ENCODE measurements at places on chromosomes 12 and 14.

DNA sequence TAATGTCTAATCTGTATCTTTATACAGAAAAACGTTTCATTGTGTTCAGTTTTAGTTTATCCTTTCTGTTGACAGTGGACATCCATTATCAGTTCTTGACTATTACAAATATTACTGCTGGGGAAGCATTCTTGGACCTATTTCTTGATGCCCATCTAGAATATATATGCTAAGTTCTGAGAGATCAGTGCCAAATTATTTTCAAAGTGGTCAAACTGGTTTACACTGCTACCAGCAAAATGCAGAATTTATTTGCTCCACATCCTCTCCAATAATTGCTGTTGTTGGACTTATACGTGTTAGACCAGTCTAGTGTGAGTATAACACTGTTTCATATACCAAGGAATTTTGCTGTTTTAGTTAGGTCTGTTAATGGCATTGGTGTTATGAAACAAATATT lies 85.5 kb upstream of the TRAF3 start:
- no peak for DNase-seq

- no peak for DNase-seq
These were observed 63.1 kb upstream of the DACT1 start for GRCh38 chr14:58574623-58575022.

DNA sequence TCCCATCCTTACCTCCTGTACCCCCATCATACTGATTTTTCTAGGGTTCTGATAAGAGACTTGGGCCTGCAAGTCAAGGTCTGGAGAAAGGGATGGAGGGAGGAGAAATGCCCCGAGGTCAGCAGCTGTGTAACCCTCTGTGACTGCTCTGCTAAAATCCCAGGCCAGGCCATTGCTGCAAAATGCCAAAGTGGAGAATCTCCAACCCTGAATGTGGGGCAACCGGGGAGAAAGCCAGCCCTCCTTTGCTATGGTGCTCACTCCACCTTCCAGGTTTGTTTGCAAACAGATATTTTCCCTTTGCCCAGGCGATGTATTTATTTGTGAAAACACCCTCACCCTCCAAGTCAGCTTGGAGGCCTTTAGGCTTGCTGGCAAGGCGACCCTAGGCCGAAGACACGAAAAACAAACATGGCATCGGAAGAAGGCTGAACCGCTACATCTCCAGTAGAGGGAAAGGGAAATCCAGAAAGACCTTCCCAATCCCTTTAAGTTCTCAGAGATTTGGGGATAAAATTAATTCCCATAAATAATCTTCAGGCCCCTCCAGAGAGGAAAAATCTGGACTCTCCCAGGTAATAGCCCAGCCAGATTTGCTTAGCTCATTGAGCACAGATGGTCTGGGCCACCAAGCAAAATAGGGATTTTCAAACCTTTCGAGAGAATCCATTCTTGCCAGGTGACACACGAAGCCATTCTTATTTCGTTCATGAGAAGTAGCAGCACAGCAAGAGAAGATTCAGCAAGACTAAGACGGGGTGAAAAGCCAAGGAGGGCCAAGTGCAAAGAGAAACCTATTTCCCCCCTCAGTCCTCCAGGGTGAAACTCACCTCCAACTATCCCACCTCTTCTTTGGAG lies 1.3 kb upstream of the TBX5 start:
- no peak for DNase-seq

GRCh38 chr14:65249471-65250161 lies 147.3 kb upstream of the MAX start:
- DNase-seq, result no peak

- DNase-seq, result peak; percentile 75
These were observed 1037.8 kb downstream of the TMEM121 start for GRCh38 chr14:106564058-106564643.

GRCh38 chr12:47360093-47360480 lies 280.3 kb upstream of the AMIGO2 start:
- no peak for DNase-seq

DNA sequence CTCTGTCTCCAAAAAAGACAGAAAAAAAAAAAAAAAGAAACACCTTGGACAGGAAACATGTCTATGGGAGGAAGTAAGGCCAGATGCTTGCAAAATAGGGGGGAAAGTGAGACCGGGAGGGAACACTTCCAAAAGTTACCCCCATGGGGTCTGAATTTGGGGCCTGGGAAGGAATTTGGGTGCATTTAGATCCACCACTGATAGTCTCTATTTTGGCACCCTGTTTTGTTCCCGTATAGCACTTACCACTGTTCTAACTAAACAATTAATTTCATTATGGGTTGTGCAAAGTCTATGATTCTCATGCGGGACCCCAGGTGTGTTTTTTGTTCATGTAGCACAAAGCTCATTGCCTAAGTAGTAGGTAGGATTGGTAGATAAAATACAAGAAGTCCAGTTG lies 1.4 kb upstream of the MLEC start:
- no peak for DNase-seq

DNA sequence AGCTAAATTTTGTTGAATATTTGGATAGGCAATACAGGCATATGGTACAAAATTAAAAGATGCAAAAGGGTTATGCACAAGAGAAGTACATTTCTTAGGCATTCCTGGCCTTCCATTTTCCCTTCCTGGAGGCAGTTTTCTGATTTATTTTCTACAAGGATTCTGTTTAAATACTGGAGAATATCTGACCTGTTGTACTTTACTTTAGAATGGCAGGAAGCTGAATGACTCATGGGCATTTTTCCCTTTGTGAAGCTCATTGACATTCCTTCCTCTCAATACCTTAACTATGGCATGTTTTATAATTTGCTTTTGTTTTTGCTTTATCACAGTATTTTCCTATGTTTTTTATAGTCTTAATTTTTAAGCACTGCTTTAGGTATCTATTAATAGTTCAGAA lies 62.7 kb downstream of the RCOR1 start:
- no peak for DNase-seq

GRCh38 chr14:45940318-45940717 lies 687.3 kb upstream of the MIS18BP1 start:
- DNase-seq, result no peak

DNA sequence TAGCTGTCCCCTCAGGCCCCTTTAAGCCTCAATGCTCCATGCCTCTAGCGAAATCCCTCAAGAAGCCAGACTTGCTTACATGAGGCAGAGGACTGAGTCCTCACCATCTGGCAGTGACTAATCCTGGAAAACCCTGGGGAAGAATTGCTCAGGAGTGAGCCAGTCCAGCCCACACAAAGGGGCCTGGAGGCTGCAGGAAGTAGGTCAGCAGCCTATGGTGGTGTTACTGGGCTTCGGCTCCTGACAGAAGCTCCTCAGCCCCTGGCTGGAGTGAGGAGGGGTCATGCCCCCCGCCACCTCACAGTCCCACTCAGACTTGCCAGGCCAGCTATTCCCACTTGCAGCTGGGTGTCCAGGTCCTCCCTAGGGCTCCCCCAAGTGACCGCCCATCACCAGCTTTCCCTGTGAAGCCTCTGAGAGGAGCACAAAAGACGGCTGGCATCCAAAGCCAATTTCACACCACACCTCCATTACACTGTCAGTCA lies 250.5 kb downstream of the DPF3 start:
- DNase-seq, result no peak

- DNase-seq, result no peak
These were observed 97.0 kb downstream of the DPF3 start for GRCh38 chr14:72796935-72797334.

DNA sequence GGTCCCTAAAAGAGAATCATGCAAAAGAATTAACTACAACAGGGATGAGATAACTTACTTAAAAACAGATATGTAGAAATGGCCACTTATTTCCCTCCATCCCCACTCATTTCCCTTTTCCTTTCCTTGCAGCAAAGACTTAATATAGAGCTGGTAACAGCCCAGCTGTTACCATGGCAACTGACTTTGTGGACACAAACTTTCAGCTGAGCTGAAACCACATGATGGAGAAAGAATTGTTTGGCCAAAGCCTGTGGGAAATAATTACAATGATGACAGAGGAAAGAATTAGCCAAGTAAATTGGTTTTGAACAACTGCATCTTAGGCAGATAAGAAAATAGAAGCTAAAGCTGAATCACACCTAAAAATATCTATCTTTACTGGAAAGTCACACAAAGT lies 364.9 kb downstream of the GALC start:
- DNase-seq, result no peak

GRCh38 chr14:77197988-77198387 lies 16.4 kb downstream of the TMEM63C start:
- no peak for DNase-seq

DNA sequence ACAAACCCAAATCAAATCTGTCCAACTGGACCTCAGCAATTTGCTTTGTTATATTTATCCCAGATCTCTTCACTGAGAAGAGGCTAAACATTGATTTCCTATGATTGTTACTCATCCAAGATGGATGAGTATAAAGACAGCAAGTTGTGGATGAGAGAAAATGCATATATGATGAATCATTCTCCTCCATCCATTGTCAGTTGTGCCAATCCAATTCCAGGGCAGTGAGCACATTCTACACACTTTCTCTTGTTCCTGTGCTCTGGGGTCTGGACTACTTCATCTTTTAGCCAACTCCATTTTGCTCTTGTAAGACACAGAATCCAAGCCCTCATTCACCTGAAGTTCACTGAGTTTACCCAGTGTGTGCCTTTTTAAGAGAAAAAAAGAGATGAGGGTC lies 105.7 kb downstream of the GCH1 start:
- DNase-seq, result no peak

GRCh38 chr12:132886529-132887477 lies 602 bp downstream of the CHFR start:
- DNase-seq, result no peak

DNA sequence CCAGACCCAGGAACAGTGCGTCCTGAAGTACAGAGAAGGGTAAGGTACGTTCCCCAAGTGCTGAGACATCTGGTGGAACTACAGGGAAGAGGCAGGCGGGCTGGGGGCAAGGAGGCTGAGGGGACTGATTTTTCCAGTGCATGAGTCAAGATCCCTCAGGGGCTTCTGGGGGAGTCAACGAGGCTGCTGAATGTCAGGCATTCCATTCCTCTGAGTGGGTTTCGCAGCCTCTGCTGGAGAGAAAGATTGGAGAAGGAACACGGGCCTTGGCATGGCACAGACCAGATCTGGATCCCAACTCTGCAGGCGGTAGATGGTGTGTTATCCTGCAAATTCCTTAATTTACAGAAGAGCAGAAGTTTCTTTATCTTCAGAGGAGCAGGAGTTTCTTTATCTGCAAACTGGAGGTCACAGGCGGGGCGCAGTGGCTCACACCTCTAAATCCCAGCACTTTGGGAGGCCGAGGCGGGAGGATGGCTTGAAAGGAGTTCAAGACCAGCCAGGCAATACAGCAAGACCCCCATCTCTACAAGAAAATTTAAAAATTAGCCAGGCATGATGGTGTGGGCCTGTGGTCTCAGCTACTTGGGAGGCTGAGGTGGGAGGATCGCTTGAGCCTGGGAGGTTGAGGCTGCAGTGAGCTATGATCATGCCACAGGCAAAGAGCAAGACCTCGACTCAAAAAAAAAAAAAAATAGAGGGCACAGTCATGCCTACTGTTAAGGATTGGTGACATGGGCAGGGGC lies 132.6 kb upstream of the MAP1LC3B2 start:
- no peak for DNase-seq

DNA sequence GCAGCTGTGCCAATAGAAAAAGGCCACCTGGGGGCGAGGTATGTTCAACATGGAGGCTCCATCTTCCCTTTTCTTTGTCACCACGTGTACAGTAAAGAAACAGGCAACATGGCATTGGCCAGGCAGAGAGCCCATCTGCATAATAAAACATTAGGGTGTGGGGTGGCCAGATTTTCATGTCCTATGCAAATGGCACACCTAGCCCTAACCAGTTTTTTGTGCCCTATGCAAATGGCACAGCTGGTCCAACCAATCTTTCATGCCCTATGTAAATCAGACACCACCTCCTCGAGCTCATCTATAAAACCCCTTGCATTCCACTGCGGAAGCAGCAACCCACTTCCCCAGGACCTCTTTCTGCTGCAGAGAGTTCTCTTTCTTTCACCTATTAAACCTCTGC lies 149.1 kb upstream of the RGS6 start:
- no peak for DNase-seq

DNA sequence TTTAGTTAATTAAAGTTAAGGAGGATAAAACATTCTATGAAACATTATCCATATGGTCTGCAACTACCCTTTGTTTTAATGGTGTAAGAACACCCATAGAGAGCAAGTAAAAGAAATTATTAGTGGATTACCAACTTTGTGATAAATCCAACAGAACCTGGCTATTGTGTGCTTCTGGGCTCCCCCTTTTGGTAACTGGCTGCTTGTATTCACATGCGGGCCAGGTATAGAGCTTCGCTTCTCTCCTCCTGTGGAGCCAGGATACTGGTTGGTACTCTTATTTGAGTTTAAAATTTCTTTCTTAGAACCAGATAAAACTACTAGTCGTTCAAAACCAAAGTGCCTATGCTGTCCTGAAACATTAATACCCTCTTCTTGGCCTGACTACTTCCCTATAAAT lies 81.0 kb downstream of the PTPRR start:
- DNase-seq, result no peak

- DNase-seq, result no peak
These were observed 145.3 kb upstream of the DCN start for GRCh38 chr12:91327889-91328288.

DNA sequence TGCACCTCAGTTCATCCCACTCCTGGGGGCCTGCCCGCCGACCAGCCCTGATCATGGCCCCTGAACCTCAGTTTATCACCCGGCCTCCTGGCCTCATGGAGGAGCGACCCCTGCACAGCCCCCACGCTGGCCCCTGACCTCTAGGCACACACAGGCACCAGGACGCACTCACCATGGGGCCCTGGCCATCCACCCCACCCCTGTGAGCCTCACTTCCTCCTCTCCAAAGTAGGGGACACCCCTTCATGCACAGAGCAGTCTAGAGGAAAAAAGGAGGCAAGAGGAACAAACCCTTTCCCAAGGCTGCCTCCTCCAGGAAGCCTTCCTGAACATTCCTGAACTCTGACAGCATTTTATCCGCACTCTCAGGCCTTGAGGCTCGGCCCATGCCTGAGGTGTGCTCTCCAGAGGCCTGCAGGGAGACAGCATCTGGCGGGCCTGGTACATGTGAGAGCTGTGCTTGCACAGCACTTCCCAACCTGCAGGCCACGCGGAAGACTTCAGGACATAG lies 39.4 kb downstream of the CCNK start:
- no peak for DNase-seq

- no peak for DNase-seq
These were observed 71.3 kb downstream of the EEA1 start for GRCh38 chr12:92857818-92858217.

DNA sequence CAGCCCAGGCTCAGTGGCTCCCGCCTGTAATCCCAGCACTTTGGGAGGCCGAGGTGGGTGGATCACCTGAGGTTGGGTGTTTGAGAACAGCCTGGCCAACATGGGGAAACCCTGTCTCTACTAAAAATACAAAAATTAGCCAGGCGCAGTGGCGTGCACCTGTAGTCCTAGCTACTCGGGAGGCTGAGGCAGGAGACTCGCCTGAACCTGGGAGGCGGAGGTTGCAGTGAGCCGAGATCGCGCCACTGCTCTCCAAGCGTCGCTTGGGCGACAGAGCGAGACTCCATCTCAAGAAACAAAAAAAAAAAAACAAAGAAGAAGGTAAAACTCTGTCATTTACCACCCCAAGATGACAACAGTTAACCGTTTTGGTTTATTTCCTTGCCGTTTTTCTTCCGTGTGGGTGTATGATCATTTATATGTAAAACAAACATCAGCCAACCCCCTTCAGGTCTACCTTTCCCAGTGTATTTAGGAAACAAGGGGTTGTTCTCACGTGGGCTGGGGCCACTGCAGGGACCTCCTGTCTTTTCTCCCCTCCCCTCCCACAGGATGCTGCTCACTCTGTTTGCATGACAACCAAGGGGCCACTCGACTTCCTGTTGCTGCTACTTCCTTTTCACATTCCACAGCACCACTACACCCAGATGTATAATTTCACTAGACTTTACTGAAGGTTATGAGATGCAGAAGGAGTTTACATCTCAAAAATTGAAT lies 13.6 kb downstream of the TTC9 start:
- DNase-seq, result peak; percentile 84

GRCh38 chr12:88307961-88308360 lies 165.9 kb downstream of the TMTC3 start:
- no peak for DNase-seq

All from CD4-positive, alpha-beta T cell treated with Interleukin-17A for 4 hours (primary cell).